ENCODE measurements at places on chromosomes 4 and X.

GRCh38 chrX:79557212-79557611 is 190.1 kb upstream of the ITM2A start:
- DNase-seq: no peak

- DNase-seq: no peak
Observed at GRCh38 chr4:140707325-140707724, 48.9 kb downstream of the TBC1D9 start.

GRCh38 chr4:17232566-17233253 is 279.2 kb downstream of the QDPR start:
- peak; percentile 51 for DNase-seq

- DNase-seq: no peak
Observed at GRCh38 chrX:127888767-127889166, 163.4 kb downstream of the ACTRT1 start.

GRCh38 chrX:154348646-154349358 is 25.6 kb downstream of the FLNA start:
- DNase-seq: no peak

DNA sequence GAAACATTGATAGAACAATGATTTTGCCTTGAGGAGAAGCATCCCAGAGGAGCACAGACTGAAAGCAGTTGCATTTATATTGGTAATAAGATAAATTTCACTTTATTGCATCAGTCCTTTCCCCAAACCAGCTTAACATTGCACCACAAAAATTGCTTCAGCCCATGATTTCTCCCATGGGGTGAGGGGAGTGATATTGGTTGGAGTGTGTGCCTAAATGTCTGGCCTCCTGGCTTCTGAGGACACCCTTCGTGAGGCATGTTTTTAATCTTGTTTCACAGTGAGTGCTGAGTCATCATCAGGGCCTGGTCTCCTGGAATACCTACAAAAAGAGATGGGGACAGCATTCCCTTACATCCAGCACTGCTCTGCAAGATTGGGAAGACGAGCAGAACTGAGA is 487.9 kb downstream of the C4orf33 start:
- DNase-seq: no peak

DNA sequence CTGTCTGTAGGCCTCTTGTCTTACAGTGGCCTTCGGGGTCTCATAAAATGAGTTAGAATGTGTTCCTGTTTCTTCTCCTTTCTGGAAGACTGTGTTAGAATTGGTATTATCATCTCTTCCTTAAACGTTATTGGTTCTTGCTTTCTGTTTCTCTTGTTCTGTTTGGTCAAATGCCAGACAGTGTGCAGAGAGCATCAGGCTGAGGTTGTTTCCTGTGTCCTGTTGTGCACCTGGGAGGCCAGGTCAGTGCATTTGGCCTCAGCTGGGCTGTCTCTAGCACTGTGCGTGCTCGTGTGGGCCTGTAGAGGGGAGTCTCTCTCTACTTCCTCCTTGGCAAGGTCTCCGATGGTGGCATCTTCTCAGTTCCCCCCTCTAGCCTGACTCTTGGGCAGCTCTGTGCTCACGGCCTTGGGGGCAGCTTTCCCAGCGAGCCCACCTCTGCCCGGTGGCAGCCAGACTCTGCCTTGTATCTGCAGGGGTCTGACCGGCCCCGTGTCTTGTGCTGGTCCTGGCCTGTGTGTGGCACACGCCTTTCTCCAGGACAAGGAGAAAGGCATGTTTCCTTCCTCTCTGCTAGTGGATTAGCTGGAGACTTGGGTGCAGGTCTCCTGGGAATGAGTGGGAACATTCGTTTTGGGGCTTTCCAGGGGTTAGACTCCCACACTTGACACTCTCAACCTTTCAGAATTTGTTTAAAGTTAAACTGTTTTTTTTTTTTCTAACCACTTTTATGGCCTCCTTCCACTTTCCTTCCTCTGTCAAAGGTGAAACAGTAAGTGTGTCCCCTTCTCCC is 62.3 kb downstream of the FAM193A start:
- no peak for DNase-seq

- DNase-seq: no peak
Observed at GRCh38 chrX:71450433-71451106, 82.3 kb upstream of the OGT start.

DNA sequence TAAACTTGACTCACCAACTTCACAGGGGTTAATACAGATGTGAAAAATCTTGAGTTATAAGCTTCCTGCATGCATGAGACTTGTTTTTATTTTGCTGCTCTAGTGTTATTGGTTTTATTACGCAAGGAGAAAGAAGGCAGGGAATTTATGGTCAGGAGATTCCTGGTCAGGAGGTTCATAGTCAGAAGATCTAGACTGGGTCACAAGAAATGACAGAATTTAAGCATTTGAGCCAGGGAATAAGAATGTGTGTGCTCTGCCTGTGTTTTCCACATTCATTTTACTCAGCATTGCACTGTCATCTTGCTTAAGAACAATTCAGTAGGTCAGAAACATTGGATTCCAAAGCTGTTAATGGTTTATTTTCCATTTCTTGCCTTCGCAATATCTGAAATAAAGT is 2522.1 kb downstream of the ARAP2 start:
- DNase-seq: no peak

DNA sequence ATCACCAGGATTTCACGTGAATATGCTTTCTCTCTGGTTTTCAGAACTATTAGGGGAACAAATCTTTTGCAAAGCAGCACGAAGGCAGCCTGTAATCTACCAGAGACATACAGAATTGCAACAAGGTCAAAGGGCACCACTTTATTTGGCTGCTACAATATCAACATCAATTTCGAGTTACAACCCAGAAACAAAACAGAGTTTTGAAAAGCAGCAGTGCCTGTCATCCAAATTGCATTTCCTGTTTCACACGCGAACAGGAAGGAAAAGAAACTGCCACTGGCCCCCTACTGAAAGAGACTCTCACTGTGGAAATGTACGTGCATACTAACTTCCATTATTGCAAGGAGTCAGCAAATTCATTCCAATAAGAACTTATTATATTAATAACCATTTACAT is 17.1 kb upstream of the C1QTNF7 start:
- DNase-seq: no peak

Data from HFF-Myc (cell line).